CD4-positive, alpha-beta T cell (primary cell): ENCODE measurements at places on chromosomes 2 and 18.

GRCh38 chr2:102294802-102295489 lies 16.4 kb upstream of the IL1RL1 start:
- no peak for DNase-seq

DNA sequence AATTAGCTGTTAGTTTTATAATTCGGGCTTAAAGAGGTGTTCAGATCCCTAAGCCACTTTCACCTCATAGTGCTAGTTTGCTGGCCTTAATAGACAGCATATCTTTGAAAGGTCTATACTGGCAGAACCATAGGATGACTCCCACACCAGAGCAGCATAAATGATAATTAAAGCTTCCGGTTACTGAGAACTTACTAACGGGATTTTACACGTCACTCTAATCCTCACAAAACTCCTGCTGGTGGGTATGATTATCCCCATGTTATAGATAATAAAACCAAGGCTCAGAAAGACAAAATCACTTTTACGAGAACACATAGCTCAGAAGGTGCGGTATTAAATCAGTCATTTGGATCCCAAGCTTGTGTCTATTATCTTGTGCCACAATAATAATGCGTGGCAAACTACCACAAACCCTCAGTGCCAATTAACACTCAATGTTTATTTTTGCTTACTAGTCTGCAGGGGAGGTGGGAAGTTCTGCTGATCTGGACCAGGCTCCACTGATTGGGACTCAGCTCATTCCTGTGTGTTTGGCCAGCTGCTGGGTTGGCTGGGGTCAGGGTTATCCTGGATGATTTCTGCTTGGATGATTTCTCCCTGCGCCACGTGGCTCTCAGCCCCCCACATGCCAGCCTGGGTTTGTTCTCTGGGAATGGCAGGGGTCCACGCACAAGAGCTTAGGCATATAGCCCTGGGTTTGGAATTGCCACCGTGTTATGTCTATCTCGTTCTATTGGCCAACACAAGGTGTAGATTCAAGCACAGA lies 62.3 kb downstream of the TRIB2 start:
- DNase-seq: no peak

- no peak for DNase-seq
Observed at GRCh38 chr18:74869904-74870863, 272.5 kb downstream of the ZNF407 start.

GRCh38 chr2:241776336-241777169 lies at the start of gene GAL3ST2:
Gene GAL3ST2, plus strand, starts transcription at chr2:241776822. Its CDS starts 134 bp downstream, at chr2:241776956.
- DNase-seq: no peak

DNA sequence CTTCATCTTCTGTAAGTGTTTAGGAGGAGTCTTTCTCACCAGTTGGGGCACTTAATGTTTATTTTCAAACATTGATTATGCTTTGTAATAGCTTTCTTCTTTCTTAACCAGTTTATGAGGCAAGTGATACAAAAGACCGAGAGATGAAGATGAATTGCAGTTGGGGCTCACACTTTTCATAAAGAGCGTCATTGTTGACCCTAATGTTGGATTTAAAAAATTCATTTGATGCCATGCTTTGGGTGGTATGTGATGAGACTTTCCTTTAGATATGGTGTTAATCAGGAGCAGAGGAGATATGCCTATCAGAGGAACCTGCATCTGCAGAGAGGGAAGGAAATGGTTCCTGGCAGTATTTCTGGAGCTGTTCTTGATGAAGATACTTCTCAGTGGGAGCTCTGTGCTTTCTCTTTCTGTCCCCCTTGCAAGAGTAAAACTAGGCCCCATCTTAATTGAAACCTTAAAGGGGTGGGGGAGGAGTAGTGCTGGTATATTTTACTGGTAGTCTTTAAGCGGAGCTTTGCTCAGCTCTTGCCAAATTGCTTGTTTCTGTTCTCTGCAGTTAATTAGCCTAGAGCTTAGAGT lies 2.3 kb downstream of the EML4 start:
- DNase-seq: no peak

GRCh38 chr2:230137902-230138539 lies 69.3 kb upstream of the SLC16A14 start:
- no peak for DNase-seq

- peak; percentile 58 for DNase-seq
Observed at GRCh38 chr2:69012310-69013141, 453 bp upstream of the ANTXR1 start.

DNA sequence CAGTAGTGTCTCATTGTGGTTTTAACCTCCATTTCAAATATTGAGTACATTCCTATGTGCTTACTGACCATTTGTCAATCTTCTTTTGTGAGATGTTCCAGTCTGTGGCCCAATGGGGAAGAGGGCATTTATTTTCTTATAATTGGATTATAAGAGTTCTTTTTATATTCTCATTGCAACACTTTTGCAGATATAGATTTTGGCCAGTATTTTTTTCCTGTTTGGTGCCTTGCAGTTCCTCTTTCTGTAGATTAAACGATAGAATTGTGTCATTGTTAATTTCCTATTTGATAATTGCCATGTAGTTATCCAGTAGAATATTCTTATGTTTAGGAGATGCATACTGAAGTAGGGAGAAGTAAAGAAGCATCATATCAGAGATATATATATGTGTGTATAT lies 56.4 kb upstream of the CYTIP start:
- no peak for DNase-seq

- DNase-seq: no peak
Observed at GRCh38 chr2:170101789-170102188, 76.2 kb upstream of the MYO3B start.

- peak; percentile 50 for DNase-seq
Observed at GRCh38 chr18:11995445-11996189, 14.3 kb downstream of the IMPA2 start.

DNA sequence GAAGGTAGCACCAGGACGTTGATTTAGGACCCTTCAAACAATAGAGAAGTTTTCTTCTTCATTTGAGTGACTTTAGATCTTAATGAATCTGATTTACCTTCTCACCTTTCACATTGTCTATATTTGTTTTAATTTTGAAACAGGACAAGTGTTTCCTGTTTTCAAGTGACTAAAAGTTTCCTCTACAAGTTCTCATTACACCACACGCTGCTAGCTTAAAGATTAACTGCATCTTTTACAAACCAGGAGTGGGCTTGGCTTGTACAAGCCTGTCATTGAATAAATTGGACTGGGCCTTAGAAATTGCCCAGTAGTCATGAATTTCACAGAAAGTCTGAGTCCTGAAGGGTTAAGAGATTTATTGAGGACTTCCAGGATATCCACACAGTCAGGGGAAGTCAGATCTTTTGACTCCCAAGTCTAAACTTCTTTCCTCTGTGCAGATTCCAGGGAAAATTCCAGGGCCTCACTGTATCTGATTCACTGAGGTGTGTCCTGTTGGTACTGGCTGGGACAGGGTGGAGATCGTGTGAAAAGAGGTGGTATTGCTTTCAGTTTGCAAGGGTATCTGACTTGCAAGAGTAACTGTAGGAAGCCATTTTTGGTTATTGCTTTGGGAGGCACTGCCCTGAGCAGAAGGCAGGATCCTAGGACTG lies 3.4 kb downstream of the SGPP2 start:
- DNase-seq: no peak

DNA sequence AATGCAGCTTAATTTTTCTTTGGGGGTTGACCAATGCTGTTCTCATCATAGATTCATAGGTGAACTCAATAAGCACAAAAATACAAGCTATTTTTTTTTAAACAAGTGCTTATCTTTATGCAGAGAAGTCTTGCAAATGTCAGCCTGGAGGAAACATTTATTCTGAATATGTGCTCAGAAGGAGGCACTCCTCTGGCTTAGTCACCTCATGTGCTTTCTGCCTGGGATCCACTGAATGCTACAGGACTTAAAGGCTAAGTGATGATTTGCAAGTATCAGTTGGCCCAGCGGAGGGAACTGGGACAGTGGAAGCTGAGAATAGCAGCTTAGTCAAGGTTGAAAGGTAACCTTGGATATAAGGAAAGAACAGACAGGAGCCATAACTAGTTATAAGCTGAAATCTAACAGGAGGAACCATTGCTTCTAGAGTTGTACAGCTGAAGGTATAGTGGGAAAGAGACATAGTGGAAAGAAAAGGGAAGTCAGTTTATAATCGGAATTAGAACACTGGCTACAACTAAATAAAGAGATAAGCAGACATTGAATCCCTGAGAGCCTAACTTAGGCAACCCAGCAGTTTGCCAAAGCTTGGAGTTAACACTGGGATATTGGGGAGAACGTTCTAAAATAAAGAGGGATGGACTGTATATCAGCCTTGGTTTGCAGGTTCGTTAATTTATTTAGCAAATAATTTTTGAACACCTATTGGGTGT lies 488.7 kb downstream of the SUCLG1 start:
- no peak for DNase-seq
